NCI-H1417 treated with DMSO at 0.1 percent for 48 hours (cell line): ENCODE measurements at places on chromosomes 16 and 17.

DNA sequence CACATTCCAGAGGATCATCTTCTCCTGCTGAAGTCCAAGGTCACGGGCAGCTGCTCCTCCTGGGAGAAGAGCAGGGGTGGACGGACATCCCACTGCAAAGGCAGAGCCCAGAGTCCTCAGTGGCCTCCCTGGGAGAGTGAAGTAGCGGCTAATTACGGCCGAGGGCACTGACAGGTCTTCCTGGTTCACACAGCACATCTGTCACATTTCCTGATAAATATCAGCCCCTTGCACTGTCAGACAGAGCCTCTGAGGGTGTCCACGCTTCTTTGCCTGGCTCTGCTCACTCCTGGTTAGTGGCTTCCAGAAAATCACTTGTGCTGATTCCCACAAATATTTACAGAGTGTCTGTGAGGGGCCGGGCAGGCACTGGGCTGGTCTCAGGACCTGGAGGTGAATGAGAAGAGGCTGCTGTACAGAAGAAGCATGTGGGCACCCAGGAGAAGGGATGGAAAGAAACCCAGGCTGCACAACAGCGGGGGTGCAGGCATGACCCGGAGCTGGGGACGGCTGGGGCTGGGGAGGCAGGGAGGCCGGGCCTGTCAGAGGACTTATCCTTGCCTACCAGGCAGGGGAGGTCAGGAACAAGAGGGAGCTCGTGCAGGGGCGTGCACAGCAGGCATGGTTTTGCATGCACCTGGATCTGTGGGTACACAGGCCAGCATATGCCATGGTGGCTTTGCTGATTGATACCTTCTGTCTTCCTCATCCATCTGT is 258.2 kb upstream of the TNRC6C start:
- DNase-seq, result no peak

GRCh38 chr16:17258848-17259713 is 211.7 kb downstream of the XYLT1 start:
- DNase-seq, result no peak

GRCh38 chr16:68478526-68479250 is 30.4 kb upstream of the SMPD3 start:
- no peak for DNase-seq

- DNase-seq, result no peak
These were observed 108.4 kb downstream of the METRNL start for GRCh38 chr17:83187782-83188311.

DNA sequence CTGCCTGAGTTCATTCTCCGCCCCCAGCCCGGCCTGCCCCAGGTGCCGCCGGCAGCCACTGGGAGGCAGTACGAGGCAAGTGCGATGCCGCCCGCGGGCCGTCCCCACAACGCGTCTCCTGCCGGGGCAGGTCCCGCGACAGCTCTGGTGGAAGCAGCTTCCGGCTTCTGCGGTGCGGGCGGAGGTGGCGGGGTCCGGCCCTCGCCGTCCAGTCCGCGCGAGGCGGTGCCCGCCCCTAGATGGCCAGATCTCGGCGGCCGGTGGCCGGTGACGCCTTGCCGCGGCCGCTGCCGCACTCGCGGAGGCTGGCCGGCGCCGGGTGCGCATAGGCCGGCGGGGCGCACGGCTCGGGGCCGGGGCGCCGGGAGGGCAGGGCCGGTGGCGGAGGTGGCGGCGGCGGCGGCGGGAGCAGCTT is 1.8 kb downstream of the GJD3 start:
- DNase-seq, result no peak

DNA sequence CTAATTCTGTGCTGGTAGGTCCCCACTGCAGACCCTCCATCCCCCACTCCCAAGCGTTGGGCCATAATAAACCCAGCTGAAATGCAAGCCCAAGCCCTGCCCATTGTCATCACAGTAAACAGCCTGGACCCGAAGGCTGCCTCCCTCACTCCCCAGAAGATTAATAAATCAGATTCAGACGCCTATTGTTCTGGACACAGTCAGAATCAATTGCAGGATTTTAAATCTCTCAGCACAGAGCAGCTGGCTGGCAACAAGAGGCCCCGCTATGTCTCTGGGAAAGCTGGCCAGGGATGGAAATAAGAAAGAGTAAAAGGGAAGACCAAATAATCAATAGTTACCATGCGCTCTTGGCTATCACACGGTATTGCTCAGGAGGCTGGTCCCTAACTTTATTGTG is 93.9 kb downstream of the C17orf67 start:
- no peak for DNase-seq

- DNase-seq, result no peak
These were observed 6.5 kb downstream of the SPNS2 start for GRCh38 chr17:4505187-4505586.

GRCh38 chr16:84443166-84443802 is 61.2 kb downstream of the MEAK7 start:
- no peak for DNase-seq

- DNase-seq, result no peak
These were observed 10.1 kb downstream of the CYB5D1 start for GRCh38 chr17:7867881-7868329.

DNA sequence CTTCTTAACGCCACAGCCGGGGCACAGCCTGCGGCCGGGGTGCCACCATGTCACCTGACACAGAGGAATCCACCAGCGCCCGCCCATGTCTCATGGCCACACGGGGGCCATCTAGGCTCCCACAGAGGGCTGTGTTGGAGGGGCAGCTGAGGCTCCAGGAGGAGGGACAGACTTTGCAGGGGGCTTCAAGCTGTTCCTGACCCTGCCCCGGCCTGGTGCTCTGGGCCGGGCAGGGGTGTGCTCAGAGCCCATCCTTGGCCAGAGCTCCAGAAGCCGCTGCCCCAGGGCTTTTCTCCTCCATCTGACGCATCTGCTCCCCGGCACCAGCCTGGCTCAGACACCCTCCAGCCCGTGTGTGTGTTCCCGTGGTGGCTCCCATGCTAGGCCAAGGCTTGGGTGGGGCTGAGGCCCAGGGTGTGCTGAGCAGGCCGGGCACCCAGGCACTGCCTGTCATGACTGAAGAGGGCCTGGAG is 7.8 kb upstream of the SLC38A10 start:
- no peak for DNase-seq

- DNase-seq, result no peak
These were observed 259.0 kb downstream of the XYLT1 start for GRCh38 chr16:17211797-17212196.

- DNase-seq, result no peak
These were observed 149.7 kb downstream of the SNX29 start for GRCh38 chr16:12126091-12126806.

GRCh38 chr17:6046931-6047330 is 23.2 kb upstream of the WSCD1 start:
- DNase-seq, result no peak

DNA sequence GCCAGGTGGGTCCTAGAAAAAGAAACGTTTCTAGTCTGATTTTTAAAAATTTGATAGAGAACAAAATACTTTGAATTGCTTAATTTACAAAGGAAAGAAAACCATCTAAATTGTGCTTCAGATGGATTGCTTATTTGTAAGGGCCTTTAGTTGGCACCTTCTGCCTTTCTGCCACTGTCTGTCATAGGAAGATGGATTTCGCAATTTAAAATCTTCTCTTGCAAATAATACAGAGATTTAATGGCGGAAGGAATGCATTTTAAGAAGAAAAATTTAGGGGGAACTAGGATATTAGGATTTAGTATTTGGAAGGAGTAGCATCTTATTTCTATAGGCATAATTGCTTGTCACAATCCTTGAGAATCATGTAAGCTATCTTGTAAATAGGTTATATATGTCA is 175.5 kb upstream of the RBL2 start:
- DNase-seq, result no peak

GRCh38 chr17:70184770-70185169 is 15.4 kb downstream of the KCNJ2 start:
- no peak for DNase-seq

- DNase-seq, result no peak
These were observed 66.8 kb downstream of the C16orf78 start for GRCh38 chr16:49440156-49441065.

GRCh38 chr17:82000803-82001570 is 21.7 kb downstream of the CENPX start:
- DNase-seq, result no peak

GRCh38 chr17:41004397-41004796 is 4.5 kb downstream of the KRTAP3-1 start:
- DNase-seq, result no peak

GRCh38 chr17:40522250-40522960 is 21.0 kb upstream of the TNS4 start:
- DNase-seq, result no peak

- no peak for DNase-seq
These were observed 84.7 kb downstream of the SDK2 start for GRCh38 chr17:73559532-73559931.

DNA sequence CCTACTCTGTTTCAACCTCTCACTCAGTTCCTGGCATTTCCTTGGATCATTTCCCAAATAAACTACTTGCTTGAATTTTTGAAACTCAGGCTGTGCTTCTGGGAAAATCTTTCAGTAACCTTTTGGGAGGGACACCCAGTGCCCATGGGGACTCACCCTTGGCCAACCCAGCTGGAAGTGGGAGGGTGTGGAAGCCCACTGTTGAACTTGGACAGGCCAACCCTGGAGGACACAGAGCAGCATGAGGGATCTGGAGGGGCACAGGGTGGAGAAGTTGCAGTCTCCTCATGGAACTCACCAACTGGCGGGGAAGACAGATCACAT is 11.2 kb downstream of the RTN4RL1 start:
- no peak for DNase-seq

- DNase-seq, result peak; percentile 57
These were observed 164.6 kb upstream of the ELAC2 start for GRCh38 chr17:13182450-13182849.

DNA sequence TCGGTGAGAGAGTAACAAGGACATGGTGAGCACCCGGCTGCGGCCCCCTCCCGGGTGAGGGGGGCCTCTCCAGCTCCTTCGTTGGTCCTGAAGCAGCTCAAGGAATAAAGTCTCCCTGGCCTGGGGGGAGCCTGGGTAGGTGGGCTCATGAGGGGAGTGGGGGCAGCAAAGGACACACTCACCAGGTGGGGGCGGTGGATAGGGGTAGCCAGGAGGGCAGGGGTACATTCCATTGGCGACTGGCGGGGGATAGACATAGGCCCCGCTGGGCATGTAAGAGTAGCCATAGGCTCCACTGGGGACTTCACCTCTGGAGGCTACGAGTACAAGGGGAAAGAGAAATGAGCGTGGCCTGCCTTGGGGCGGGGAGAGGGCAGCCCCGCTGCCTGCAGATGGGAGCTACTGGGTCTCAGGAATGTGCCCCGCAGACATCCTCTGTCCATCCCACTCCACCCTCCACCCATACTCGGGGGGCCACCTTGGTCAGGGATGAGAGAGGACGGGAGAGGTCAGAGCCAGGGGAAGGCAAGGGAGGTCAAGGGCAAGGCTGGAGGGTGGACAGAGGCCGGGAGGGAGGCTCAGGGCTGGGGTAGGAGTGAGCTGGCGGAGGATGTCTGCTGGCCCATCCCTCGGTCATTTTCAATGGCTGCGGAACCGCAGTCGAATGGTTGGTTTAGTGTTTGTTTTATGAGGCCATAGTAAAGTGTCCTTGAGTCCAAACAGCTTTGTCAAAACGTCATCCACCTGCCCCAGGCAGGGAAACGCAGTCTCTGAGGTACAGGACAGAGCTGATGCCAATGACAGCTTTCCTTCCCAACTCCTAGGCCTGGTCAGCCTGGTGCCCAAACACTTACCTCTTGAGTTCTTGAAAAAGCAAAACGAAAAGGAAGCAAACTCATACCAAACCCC is 3.7 kb upstream of the UNC13D start:
- no peak for DNase-seq

DNA sequence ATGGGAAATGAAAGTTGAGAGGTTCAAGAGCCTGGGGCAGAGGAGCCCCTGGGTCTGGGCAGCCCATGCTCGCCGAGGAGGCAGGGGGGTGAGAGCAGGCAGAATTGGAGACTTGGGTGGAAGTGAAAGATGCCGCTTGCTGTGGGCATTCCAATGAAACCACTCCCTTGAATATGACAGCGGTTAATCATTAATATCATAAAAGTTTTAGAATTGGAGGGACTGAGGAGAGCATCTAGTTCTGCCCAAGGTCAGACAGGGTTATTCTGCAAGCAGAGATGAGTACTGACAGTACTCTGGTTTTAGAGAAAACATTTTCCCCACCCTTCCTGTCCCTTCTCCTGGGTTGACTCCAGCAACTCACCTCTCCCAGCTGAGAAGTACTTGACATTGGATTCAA is 180.2 kb downstream of the MSI2 start:
- no peak for DNase-seq

GRCh38 chr16:1121601-1122397 is 25.8 kb upstream of the C1QTNF8 start:
- no peak for DNase-seq

- DNase-seq, result no peak
These were observed 17.1 kb upstream of the CDH1 start for GRCh38 chr16:68719993-68720489.

DNA sequence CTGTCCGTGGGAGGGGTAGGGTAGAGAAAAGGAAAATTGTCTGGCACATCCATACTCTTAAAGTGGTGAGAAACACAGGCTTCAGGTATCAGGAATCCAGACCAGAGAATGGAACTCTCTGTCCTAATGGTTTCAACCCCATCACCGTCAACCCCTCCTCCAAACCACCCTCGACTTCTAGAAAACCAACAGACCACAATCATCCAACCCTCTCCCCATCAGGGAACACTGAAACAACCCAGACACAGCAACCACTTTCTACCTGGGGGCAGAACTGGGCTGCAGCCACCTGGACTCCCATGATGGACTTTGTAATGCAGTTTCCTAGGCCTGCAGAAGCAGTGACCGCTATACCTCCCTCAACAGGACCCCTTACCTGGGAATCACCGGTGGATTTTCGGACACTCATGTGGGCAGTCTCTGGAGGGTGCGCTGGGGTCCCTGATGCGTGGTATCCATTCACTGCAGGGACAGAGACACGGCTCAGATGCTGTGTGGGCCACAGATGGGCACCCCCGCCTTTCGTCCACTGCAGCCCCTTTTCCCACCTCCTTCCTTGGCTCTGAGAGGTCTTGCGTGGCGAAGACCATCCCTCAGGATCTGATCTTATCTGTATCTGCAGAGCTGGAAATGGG is 64.3 kb upstream of the RCVRN start:
- DNase-seq, result no peak

- DNase-seq, result no peak
These were observed 1.2 kb downstream of the TMEM238L start for GRCh38 chr17:10802496-10803284.

GRCh38 chr16:65744401-65744800 is 622.1 kb upstream of the CDH5 start:
- no peak for DNase-seq

- DNase-seq, result no peak
These were observed 386.6 kb downstream of the XYLT1 start for GRCh38 chr16:17084130-17084529.

- DNase-seq, result no peak
These were observed 252.3 kb upstream of the CA10 start for GRCh38 chr17:52410781-52411180.
